Activated CD4-positive, alpha-beta T cell treated with anti-CD3 and anti-CD28 coated beads, Interleukin-2, amount 50 U/mL, for 4 hours (primary cell): ENCODE measurements at places on chromosomes 7 and 10.

DNA sequence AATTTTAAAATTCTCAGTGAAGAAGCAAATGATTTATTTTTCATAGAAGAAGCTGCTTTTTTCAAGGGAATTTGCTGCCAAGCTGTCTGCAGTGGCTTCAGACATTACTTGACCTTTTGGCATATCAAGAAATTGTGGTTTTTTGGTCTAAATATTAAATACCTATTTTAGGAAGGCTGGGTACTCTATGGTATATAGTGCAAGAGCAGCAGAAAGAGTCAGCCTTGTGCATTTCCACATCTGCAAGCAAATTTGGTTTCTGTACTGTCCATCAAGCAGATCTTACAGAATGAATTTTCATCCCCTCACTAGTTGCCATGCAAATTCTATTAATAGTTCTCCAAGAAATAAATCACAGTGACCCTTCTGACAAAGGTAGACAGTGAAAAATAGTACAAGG lies 222.0 kb downstream of the BICC1 start:
- no peak for DNase-seq

- no peak for DNase-seq
Observed at GRCh38 chr10:94088926-94089381, 95.2 kb downstream of the PLCE1 start.

GRCh38 chr7:665736-666453 lies 60.6 kb upstream of the DNAAF5 start:
- DNase-seq: no peak

GRCh38 chr7:121515630-121516401 lies 119.7 kb upstream of the FAM3C start:
- no peak for DNase-seq

DNA sequence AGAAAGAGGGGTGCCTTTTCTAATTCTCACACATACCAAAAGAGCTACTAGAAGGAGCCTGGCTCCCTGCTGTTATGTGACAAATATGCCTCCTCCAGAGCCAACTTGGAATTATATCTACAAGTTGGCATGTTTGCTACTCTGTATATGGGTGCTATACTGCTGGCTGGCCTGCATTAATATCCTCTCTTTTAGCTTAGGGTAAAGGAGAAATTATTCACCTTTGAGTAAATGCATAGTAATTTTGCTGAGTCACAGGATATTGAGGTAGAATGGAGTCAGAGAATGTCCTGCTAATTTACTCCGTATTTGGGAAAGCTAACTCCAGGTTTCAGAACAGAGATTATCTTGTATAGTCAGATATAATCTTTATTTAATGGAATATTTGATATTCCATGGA lies 24.2 kb upstream of the LIPN start:
- no peak for DNase-seq

DNA sequence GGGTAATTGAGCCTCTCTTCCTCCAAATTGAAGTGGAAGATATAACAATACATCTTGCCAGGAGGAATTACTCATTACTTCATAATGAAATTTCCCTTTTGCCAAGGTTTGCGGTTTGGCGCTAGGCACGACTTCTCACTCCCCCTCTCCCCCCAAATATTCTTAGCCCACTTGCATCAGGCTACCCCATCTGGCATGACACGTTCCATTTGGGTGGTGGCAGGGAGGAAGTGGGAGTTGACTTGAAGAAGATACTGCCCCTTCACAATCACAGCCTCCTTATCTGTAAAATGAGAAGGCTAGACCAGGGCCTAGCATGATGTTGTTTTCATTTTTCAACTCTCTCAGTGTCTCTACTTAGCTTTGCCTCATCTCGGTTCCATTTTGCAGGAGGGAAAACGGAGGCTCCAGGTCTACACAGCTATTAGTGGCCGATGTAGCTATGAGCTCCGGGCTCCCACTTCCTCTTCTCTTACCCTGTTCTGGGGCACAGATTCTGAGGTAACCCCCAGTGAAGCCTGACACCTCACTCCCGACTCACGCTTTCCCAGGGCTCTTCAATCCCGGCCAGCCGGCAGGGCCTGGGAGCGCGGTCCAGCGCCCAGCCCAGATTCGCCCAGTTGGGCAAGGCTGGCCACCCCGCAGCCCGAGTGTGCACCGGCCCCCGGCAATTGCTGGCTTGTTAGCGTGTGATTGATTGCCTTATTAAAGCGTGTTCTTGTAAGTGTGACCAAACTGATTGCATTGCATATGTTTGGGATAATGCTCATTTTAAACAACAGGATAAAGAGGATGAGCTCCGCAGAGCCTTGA lies 6.5 kb downstream of the EVX1 start:
- DNase-seq: no peak

DNA sequence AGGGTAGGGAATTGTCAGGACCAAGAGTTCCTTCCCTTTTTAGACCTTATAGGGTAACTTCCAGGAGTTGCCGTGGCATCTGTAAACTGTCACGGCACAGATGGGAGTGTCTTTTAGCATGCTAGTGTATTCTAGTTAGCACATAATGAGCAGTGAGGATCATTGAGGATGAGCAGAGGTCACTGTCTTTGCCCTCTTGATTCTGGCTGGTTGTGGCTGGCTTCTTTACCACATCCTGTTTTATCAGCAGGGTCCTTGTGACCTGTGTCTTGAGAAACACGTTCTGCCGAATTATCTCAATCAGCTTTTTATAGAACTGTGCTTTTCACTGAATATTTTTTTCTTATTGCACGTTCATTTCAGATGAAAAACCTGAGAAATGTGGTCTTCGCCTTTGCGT lies 41.5 kb downstream of the MINPP1 start:
- no peak for DNase-seq

DNA sequence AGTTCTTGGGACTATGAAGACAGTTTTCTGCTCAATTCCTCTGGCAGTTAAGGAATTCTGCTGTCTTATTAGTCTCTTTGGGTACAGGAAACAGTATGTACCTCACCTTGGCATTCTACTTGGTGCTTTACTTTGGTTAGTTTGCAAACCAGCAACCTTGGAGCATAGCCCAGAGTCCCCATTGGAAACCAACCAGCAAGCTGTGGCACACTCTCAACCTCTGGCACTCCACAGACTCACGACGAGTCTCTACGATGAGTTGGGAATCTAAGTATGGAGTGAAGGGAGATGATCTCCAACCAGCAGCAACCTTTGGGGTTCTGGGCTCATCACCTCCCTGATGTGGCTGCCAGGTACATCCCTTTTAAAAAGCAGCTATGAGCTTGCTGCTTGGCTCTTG lies 43.8 kb downstream of the TPK1 start:
- no peak for DNase-seq

- DNase-seq: no peak
Observed at GRCh38 chr7:133115596-133115995, 33.7 kb upstream of the CHCHD3 start.

- DNase-seq: no peak
Observed at GRCh38 chr7:151679071-151679708, 159.5 kb upstream of the RHEB start.

GRCh38 chr10:30812018-30812851 lies 182.7 kb upstream of the LYZL2 start:
- no peak for DNase-seq

DNA sequence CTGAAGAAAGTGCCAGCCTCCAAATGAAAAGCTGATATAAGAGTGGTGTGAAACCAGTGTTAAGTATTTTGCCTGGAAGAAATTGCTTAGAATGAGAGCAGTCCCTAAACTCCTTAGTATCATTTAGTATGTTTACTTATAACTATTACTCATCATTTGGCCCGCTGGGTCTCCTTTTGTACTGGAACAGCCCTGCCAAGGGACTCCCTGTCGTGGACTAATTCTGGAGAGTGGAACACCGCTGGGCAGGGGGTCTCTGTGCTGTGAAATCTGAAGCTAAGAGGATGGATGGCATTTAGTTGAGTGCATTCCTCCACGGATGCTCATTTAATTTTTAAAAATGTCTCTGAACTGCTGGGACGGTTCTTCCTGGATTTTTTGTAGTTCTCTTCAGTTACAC lies 889.9 kb upstream of the C7orf33 start:
- no peak for DNase-seq
